M059J (cell line): ENCODE measurements at places on chromosomes 6 and 20. TPM values are rescaled to one million over a fixed set of nuclear protein-coding genes. Genes with fewer than 3 reads are reported as not detected.
A peak's percentile ranks its signal among the peaks of the same experiment; 100 is the strongest.

- DNase-seq = peak; percentile 46
These were observed 173.4 kb downstream of the PLCB1 start for GRCh38 chr20:8305449-8305978.

DNA sequence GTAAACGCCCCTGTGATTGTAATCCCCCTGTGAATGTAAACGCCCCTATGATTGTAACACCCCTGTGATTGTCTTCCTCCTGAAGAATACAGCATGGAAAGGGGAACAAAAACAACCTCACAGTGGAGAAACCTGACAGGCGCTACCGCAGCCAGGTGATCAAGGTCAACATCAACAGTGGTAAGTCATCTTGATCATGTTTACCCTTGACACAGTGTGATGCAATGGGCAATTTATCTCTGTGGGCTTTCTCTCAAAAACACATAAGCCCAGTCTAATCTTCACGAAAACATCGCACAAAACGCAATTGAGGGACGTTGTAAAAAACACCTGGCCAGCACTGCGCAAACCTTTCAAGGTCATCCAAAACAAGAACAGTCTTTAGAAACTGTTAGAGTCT lies 277.2 kb downstream of the PRKN start:
- no peak for DNase-seq

- no peak for DNase-seq
These were observed 15.7 kb upstream of the AFDN start for GRCh38 chr6:167811040-167811439.

DNA sequence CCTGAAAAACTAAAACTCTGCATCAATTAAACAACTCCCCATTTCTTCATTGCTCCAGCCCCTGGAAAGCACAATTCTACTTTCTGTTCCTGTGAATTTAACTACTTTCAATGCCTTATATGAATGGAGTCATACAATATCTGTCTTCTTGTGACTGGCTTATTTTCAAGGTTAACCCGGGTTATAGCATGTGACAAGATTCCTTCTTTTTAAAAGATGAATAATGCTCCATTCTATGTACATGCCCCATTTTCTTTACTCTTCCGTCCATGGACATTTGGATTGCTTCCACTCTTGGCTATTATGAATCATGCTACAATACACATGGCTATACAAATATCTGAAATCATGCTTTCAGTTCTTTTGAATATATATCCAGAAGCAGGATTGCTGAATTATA lies 334.9 kb upstream of the ID4 start:
- peak; percentile 7 for DNase-seq

RNF182 gene
- 19.7 and 26.5 TPM in 2 replicates for total RNA-seq

DNA sequence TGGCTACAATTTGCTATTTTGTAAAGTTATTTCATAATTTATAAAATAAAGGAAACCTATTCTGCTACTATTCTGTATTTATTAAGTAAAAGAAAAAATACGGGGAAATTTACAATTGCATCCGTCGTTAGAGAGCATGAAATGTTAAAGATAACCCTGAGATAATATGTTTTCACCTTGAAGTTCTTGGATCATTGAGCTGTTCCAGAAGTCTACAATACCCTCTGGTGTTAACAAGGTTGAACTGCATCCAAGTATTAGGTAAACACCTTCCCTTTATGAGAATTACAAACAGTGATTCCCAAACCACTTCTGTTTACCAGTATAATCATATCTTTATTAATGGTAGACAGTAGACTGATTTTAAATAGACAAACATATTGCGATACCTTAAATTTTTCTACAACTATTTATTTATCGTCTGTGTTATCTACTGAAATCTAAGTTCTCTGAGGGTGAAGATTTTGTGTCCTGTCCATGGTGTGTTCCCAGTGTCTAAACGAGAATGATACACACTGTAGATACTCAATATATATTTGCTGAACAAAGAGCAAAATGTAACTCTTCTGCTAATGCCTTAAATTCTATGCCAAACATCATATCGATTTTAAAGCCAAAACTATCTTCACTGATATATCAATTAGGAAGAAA lies 28.2 kb downstream of the TBC1D32 start:
- peak; percentile 37 for DNase-seq

DNA sequence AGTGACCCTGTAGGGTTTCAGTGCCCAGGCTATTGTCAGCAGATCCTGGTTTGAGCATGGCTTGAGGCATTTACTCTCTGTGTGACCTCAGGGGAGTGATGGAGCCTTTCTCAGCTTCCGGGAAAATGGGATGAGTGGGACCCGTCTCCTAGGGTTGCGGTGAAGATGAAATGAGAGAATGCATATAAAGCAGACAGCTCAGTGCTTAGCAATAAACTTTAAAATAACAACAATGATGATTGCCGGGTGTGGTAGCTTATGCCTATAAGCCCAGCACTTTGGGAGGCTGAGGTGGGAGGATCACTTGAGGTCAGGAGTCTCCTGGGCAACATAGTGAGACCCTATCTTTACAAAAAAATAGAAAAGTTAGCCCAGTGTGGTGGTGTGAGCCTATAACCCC lies 106.0 kb upstream of the MTHFD1L start:
- DNase-seq = peak; percentile 53

CAGE1 gene
- total RNA-seq = 0.02 TPM in 1 of 2 replicates, not detected in the other

C6orf15 gene
- total RNA-seq = not detected in 2 replicates

GRCh38 chr6:164109770-164110140 lies 695.2 kb downstream of the QKI start:
- peak; percentile 49 for DNase-seq

GRCh38 chr6:16706911-16707783 lies 54.1 kb downstream of the ATXN1 start:
- DNase-seq = peak; percentile 67

KIFC1 gene
- 130 and 159 TPM in 2 replicates for total RNA-seq

SCUBE3 gene
- total RNA-seq = 0.12 TPM in 1 of 2 replicates, not detected in the other

PNPLA1 gene
- total RNA-seq = 0.05 and 0.27 TPM in 2 replicates

NRSN1 gene
- not detected in 2 replicates for total RNA-seq

- no peak for DNase-seq
These were observed 15.8 kb upstream of the HLA-DQA1 start for GRCh38 chr6:32621372-32621771.

OOEP gene
- total RNA-seq = not detected in 2 replicates

GRCh38 chr20:58401162-58401561 lies 12.1 kb downstream of the VAPB start:
- DNase-seq = no peak

DNA sequence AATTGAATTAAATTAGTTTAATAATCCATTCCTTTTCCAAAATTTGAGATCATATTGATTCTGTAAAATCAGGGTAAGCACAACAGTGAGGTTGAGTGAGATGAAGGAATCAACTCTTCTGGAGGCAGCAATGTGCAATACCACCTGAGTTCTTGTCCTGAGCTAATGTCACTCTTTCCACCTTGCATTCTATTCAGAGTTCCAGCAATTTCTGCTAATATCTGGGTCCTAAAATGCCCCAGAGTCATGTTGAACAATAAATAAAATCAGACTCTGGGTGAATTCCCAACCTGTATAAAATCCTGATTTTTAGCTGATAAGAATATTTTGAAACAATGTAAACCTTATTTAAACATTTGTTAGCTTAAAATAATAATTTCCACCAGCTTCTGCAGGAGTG lies 590.8 kb upstream of the ADGRB3 start:
- DNase-seq = no peak

MGME1 gene
- 19.2 and 27.4 TPM in 2 replicates for total RNA-seq

- DNase-seq = no peak
These were observed 611.0 kb upstream of the MARCKS start for GRCh38 chr6:113246186-113246585.

DNA sequence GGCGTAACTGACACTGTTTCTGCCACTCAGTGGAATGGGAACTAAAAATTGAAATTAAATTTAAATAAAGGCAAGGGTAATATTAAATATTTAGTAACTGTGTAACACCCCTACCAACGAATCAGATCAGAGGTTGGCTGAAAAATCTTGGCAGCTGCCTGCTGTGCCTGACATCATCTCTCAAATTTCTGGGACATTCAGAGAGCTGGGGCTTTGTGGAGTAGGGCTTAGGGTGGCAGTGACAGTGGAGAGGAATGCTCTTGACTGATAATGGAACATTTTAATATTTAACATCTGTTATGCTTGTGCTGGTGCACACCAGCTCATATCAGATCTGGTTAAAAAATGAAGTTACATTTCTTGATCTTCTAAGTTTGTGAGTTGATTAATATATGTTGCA lies 62.2 kb downstream of the RFPL4B start:
- DNase-seq = peak; percentile 12

TBXT gene
- not detected in 2 replicates for total RNA-seq

SH3BGRL2 gene
- total RNA-seq = 6.4 and 9.8 TPM in 2 replicates

DNA sequence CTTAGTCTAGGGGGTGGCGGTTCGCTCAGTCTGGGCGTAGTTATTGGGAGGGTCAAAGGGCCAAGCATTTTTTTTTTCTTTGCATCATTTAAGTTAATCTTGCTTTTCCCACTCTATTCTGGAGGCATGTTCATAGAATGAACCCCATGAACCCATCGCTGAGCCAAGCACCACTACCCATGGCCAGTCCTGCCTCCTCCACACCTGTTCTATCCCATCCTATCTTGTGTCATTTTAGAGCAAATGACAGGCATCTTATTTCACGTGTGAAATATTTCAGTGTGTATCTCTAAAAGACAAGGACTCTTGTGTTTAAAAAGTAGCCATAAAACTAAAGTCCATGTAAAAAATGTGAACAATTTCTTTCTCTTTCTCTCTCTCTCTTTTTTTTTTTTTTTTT lies 13.9 kb downstream of the SRC start:
- DNase-seq = no peak

DNA sequence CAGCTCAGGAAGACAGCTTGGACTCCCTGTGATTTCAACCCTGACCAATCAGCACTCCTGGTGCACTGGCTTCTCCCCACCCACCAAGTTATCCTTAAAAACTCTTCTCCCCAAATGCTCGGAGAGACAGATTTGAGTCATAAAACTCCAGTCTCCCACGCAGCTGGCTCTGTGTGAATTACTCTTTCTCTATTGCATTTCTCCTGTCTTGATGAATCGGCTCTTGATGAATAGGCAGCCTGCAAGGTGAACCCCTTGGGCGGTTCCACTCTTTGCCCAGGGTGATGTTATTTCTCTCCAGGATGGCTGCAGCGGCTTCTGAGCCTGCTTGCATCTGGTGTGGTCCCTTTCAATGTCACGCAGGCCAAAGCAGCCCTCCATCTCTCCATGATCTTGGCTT lies 12.4 kb downstream of the SLC52A3 start:
- DNase-seq = no peak

GRCh38 chr20:53738039-53738944 lies 144.7 kb upstream of the ZNF217 start:
- DNase-seq = peak; percentile 99

ZCCHC3 gene
- total RNA-seq = 12.7 and 16.9 TPM in 2 replicates

RBBP8NL gene
- total RNA-seq = not detected in 2 replicates

GRCh38 chr6:17233531-17233930 lies 47.6 kb upstream of the RBM24 start:
- DNase-seq = peak; percentile 68

- DNase-seq = peak; percentile 99
These were observed 677.4 kb upstream of the CITED2 start for GRCh38 chr6:140051521-140052512.

DNA sequence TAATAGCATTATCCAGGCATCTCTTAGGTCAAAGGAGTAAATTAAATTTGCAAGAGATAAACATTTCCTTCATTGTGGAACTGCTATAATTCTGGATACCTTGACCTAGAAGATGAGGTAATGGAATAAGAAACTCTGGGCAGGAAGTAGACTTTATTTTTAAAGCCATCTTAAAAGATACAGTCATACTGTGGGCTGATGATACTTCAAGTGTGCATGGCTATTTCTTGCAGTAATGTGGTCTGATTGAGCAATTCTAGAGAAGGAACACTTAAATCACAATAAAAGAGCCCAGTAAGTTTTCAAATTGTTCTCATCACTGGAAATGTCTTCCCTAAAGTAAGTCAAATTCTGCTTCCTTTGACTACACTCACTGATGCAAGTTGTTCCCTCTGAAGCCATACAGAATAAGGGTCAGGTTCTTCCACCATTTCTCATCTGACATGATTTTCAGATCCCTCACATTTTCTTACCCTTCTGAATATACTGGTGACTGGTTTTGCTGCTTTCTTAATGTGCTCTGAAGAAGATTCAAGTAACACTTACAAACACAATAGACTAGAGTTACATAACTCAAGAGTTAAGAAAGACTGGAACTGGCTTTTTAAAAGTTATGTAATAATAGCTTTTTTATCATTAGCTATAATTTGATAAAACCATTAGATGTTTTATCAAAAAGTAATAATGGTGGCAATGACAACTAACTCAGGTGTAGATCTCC lies 62.6 kb upstream of the TMEM244 start:
- peak; percentile 40 for DNase-seq

DNA sequence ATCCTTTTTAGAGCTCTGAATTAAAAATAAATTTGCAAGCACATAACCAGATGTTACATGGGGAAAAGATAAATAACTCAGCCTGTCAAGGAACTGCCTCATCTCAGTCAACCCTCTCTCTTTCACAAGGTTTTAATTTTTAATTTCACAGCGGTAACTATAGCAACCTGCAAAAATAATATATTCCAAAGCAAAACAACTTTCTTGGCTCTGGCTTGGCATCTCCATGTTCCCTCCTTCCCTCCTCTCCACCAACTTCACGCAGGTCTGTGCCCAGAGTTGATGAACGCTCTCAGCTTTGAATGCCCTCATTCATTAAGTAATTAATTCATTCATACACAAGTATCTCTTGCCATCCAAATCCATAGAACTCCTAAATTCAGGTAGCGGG lies 32.5 kb upstream of the SIRPA start:
- peak; percentile 29 for DNase-seq

GRCh38 chr20:59242714-59243626 lies 57.4 kb upstream of the EDN3 start:
- DNase-seq = peak; percentile 15

- no peak for DNase-seq
These were observed 106.4 kb downstream of the JARID2 start for GRCh38 chr6:15352220-15352619.

- no peak for DNase-seq
These were observed 48.6 kb downstream of the CDKAL1 start for GRCh38 chr6:20582586-20583443.

DNA sequence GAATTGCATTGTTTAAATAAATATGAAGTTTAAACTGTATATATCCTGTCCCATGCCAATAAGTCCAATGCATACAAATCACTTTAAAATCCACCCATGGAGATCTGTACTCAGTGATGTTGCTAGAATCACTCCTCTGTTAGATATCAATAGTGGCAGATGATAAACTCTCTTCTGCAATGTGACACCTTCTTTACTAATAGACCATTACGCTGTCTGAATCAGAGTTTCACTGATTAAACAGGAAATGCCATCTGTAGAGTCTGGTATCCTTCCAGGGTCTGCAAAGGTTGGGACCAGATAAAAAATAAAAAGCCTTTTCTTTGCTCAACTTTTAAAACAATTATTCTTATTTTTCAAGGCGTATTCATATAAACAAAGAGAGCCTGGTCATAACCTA lies 134.5 kb downstream of the EDN3 start:
- peak; percentile 16 for DNase-seq

GRCh38 chr6:169230946-169231789 lies 22.5 kb downstream of the THBS2 start:
- no peak for DNase-seq
